ENCODE measurements at places on chromosomes 3 and 15.

DNA sequence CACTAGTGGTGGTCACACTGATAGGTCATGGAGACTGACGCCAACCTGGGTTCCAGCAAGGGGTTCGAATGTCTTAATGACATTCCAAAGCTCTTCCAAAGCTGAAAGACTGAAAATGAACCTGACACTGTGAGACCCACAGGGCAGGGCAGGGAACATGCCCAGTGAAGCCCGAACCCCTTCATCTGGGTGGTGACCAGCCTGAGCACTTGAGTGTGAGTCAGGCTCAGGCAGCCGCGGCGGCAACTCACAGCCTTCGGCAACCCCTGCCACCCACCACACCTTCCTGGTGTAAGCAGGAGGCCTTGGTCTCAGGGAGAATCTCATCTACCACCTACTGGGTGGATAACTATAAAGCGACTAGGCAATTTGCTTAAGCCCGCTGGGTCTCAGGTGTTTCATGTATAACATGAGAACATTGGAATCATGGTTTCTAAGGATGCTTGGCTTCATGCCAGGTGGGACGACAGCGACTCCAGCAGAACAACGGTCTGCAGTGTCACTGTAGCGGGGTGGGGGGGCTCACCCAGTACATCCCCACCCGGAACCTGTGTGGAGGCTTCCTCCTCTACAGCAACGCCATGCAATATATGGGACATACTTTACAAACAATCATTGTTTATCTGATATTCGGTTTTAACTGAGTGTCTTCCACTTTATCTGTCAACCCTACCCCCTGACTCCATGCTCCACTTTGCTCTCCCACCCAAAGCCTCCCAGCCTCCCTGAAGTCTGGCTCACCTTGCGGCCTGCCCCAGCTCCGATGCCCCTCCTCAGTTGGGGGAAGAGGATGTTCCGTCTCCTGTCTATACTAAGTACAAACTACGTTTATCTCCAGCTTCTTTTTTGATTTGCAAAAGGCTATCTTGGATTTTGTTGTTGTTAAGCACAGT lies 125.0 kb upstream of the MEF2A start:
- DNase-seq: no peak

DNA sequence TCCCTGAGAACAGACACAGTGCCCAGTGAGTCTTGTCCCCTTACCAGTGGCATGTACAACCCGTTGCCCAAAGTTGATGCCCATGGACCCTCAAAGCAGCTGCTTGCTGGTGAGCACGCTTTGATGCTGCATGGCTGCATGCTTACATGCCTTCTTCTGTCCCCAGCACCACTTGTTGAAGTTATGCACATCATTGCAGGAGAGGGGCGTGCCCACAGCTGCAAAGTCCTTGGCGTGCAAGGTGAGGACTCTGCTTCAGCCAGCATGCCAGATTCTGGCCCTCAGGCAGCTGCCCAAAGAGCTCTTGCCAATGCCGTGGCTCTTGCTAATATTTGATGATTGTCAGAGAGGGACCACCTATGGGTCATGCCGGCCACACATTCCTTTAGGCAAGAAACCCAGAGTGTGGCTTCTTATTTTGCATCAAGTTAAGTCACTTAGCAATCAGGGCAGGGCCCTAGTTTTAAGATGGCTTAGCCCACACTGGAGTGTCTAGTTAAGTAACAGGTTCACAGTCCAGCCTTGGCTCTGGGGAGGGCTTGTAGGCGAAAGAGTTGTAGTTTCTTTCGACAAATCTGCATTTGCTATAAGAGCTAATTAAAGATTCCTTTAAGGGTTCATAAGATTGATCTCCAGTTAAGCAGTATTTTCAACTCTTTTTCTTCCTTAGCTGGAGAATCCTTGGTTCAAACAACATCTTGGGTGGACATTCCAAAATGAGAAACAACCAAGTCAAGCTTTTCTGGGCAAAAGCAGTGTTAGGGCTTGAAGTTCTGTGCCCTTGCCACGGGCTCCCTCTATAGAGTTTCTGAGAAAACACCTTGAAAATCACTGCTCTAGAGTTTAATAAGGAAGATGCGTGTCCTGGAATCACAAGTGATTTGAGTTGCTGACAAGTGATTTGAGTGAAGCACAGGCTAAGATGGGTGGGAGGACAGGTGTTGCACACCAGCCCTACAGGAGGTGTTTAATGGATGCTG lies 128.6 kb downstream of the SLCO3A1 start:
- DNase-seq: no peak

GRCh38 chr3:21526461-21526860 lies 224.5 kb downstream of the ZNF385D start:
- DNase-seq: no peak

- DNase-seq: no peak
Observed at GRCh38 chr15:82854554-82854953, 45.1 kb downstream of the WHAMM start.

GRCh38 chr3:177622520-177622919 lies 425.2 kb upstream of the TBL1XR1 start:
- DNase-seq: no peak

GRCh38 chr3:177973241-177973840 lies 562.9 kb upstream of the KCNMB2 start:
- DNase-seq: no peak

- no peak for DNase-seq
Observed at GRCh38 chr3:113166719-113167492, 44.5 kb upstream of the BOC start.

GRCh38 chr3:170330366-170330765 lies 27.1 kb upstream of the SKIL start:
- no peak for DNase-seq

DNA sequence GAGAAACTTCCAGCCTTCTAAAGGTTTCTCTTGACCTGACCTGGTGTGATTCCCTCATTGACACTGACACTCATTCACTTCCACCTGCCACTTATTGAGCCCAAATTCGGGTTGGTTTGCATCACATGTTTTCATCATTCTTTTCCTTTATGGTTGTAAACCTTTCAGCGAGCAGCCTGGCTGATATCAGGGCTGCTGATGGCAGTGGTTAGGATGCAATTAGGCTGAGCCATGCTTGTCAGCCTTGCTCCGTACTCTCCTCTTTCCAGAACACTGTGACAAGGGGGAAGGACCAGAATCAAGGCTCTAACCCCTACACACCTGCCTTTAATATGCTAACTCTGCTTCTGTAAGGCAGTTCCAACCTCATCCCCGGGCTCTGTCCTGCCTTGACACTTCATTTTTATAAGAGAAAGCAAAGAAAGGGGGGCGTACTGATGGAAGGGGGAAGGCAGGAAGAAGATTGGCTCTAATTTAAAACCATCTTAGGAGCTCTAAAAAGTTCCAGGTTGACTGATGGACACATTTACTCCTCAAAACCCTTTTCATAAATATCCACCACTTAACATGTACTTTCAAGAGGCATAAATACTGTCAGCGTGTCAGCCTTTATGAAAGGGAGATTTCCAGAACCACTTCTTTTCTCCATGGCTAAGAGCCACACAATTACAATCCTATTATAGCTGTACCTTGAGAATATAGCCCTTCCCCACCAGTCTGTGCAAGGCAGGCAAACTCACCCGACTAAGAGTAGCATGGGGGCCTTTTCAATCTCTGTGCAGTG lies 5.7 kb downstream of the NMNAT3 start:
- DNase-seq: no peak

DNA sequence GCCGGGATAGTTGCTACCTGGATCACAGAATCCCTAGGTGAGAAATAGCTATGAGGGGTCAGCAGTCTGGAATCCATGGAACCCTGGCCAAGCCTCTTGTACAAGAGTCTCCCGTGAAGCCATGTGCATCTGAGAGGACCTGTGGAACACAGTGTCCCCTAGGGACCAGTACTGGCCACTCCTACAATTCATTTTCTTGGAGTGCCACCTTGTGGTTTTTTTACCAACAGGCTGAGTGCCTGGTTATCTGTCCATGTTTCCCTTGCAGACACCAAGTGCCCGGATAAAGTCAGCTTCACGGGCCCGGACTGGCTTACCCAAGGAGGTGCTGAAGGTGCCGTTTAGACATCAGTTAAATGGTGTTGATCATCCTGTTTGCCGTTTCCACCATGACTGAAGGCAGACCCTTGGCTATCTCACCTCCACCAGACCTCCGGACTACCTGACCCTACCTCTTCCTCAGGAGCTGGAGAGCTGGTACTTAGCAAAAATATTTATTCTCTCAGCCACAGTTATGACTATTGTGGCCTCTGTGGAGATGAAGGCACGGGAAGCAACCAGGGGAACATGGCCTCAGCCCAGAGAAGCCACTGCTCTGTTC lies 93.9 kb downstream of the RBPMS2 start:
- DNase-seq: no peak

GRCh38 chr3:146181216-146181615 lies 20.2 kb upstream of the PLOD2 start:
- no peak for DNase-seq

GRCh38 chr3:158711886-158712285 lies 20.4 kb downstream of the RARRES1 start:
- no peak for DNase-seq

- DNase-seq: peak; percentile 47
Observed at GRCh38 chr15:40928821-40929659, at the start of gene DLL4. Gene DLL4, plus strand, starts transcription at chr15:40929340. Its CDS starts 329 bp downstream, at chr15:40929669.

- DNase-seq: no peak
Observed at GRCh38 chr3:107666853-107667252, 144.1 kb downstream of the BBX start.

DNA sequence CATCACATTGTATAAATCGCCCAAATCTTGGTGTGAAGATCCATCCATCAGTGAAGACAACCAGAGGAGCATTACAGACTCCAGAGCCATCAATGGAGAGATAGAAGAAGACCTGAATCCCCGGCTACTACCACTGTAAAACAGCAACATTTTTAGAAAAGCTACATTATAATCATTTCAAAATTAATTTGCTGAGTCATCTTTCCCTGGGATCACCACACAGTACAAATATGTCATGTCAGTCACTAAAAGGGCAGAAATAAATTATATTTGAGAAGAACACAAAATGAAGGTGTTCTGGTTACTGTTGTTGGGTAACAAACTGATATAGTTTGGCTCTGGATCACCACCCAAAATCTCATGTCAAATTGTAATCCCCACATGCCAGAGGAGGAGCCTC lies 218.5 kb upstream of the STT3B start:
- no peak for DNase-seq

DNA sequence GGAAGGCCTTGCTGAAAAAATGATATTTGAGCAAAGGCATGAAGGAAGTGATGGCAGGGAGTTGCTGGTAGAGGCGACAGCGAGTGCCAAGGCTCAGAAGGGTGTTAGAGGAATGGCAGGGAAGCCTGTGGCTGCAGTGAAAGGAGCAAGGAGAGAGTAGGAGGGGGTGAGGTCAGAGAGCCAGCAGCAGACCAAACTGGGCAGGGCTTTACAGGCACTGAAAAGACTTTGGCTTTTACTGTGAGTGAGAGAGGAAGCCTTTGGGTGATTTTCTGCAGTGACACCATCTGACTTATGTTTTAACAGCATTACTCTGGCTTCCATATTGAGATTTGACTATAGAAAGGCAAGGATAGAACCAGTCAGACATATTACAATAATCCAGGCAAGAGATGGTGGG lies 11.4 kb downstream of the TICRR start:
- no peak for DNase-seq

- peak; percentile 4 for DNase-seq
Observed at GRCh38 chr15:75307778-75308390, 25.2 kb downstream of the GOLGA6D start.

- no peak for DNase-seq
Observed at GRCh38 chr15:51368751-51369450, 27.4 kb downstream of the GLDN start.
